ENCODE measurements at places on chromosomes 2 and 18.

DNA sequence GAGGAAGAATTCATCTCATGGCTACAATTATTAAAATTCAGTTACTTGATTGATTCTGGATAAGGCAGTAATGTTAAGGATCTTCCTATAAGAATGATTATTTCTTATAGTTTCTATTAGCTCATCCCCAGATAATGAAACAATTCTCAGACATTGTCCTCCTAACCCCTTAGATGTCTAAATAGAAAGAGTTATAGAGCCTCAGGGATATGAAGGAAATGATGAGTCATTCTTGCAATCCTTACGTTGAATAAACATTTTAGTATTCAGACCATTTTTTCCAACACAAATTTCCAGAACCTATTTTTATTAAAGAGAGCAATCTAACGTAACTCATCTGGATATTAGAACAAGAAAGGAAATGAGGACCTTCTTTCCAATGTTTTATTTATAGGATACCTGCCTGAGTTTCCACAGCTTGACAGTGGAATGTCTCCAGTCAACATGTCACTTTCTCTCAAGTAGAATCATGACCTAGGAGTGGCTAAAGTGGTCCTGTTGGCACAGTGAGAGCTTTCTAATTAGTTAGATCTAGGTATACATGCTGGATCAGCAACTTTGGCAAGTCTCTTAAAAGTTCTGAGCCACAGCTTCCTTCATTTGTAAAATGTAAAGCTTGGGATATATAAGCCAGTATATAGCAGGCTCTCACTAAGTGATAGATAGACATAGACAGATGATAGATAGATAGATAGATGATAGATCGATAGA, 88.0 kb upstream of the RAB27B start:
- DNase-seq, result peak; percentile 62

- no peak for DNase-seq
These were observed 35.5 kb downstream of the ST8SIA5 start for GRCh38 chr18:46721331-46721730.

DNA sequence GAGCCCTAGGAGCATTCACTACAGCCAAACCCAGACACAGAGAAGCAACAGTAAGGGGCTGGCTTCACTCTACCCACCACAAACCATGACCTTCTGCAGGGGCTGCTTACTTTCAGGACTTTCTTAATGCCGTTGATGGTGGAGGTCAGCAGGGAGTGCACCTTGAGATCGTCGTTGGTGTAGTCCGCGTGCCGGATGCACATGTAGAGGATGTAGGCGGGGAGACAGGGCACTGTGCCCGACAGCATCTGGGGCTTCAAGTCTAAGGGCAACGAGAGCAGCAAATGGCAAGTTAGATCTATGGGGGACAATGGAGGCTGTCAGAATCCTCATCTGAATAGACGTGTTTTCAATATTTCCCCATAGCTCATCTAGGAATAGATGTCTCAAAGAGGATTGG, 29.8 kb upstream of the ACAA2 start:
- DNase-seq, result no peak

DNA sequence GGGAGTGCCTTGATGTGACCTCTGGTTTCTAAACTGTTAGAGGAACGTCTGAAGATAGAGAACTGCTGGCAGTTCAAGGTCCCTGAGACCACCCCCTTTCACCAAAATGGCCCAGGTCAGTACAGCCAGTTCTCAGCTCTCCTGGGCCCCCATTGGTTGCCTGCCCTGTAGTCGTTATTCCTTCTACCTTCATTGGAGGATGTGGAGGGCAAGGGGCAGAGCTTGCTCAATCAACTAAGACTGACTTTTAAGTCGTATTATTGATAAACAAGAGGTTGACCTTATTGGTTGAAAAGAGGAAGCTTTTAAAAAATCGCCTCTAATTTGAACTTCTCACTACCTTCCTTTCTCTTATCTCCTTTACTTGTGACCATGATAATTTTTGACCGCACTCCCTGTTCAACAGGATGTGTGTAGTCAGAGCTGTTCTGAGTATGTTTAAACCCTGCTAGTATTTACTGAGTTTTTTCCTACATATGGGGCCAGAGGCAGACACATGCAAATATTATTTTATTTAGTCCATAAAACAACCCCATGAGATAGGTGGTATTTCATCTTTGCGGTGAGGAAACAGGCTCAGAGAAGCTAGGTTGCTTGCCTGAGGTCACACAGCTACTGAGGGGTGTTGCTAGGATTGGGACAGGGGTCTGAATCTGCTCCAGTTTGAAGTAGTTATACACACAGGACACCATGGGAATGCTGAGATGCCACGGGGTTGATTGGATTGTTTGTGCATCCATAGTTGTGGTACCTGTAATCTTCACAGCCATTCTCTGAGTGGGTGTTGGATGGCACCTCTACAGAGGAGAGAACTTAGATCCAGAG, 65.9 kb downstream of the TMEM247 start:
- DNase-seq, result no peak

DNA sequence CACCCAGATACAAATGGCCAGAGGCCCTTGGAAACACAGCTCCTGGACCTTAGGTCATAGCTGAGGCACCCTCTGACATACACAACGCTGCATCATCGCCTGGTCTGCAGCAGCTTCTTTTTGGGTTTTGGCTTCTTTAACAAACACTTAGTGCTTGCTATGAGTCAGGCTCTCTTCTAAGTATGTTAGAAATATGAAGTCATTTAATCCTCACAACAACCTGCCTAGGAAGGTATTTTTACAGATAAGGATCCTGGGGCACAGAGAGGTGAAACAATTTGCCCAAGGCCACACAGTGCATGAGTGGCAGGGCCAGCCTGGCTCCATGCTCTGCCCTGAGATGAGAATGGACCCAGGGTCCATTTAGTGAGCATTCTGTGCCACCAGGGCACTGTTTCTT, 96.6 kb downstream of the TMEM17 start:
- DNase-seq, result peak; percentile 46

- DNase-seq, result no peak
These were observed 32.6 kb upstream of the INSIG2 start for GRCh38 chr2:118055512-118056164.

- DNase-seq, result no peak
These were observed 647.7 kb upstream of the FSHR start for GRCh38 chr2:49801898-49802450.

DNA sequence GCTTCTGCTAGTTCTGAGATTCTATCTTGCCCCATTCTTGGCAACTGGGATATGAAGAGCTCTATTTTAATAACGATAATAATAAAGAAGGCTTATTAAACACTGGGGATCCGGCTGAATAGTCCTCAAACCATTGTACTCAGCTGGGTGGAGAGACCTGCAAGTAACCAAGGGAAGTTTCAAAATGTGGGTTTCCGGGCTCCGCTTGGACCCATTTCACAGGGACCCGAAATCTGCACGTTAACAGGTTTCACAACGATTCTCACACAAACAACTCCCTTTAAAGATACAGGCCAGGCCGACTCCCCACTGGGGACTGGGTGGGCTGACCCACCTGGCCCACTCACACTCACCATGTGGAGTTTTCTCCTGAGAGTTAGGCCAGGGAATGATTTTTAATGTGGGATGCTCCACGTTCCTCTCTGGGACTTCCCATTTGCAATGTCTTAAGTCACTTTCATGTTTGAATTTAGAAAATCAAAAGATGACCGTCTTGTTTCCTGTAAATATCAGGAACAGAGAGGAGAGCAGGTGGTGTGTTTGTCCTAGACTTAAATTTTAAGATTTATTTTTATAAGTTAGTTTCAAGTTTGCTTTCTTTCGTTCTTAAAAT, 96.3 kb downstream of the SH3RF3 start:
- DNase-seq, result no peak

- no peak for DNase-seq
These were observed 813.9 kb upstream of the GYPC start for GRCh38 chr2:125842041-125842440.

- DNase-seq, result no peak
These were observed 272.9 kb downstream of the CDH20 start for GRCh38 chr18:61606068-61606660.

DNA sequence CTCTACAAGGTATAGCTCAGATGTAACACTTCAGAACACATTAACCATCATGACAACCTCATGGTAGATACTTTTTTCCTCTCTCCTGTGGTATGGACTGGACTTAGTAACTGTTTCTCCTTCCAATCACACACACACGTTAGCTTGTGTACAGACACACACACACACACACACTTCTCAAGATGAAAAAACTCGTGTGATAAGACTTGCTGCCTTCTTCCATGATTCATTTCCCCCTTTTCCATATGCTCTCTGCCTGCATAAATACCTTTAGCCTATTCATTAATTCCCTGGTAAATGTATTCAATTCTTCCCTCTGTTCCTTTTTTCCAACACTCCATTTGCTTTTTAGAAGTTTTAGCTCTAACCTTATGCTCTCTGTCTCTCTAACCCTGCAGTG, 118.9 kb upstream of the TANK start:
- no peak for DNase-seq

DNA sequence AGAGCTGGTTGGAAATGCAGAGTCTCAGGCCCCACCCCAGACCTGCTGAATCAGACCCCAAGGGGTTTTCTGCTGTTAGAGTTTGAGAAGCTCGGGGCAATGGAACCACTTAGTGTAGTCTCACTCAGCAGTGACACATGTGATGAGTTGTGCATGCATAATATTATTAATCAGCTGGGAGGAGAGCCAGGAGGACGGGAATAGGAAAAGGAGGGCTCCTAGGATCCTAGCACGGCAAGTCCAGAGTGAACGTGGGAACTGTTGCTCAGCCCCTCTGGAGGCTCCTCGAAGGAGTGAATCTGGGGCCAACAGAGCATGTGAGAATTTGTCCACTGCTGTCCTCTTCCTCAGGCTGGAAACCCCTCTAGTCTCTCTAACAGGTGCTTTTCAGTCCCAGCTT, 87.1 kb downstream of the HS1BP3 start:
- peak; percentile 72 for DNase-seq
